ENCODE measurements at places on chromosomes 2 and 18.

- DNase-seq = no peak
These were observed 50.1 kb downstream of the CCDC74A start for GRCh38 chr2:131577812-131578211.

GRCh38 chr2:46574457-46575355 lies 95.3 kb downstream of the TMEM247 start:
- DNase-seq = no peak

- DNase-seq = peak; percentile 38
These were observed 38.3 kb downstream of the GCG start for GRCh38 chr2:162113776-162114168.

- DNase-seq = peak; percentile 36
These were observed 466.0 kb downstream of the PTH2R start for GRCh38 chr2:208872591-208872990.

DNA sequence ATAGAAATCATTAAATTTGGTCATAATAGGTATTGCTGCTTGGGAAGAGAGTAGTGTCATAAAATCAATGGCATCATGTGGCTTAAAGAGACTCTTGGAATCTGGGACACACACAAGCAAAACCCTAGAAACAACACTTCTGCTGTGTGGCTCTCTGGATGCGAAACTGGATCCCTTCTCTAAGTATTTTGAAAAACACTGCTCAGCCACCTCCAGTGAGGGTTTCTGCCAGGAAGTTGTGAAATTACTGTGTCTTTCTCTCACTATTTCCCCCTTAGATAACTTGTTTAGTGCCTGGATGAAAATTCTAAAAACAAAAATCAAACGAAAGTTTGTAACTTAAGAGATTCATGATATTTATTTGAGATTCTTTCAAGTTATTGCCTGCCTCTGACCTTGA lies 163.8 kb downstream of the RHBDD1 start:
- DNase-seq = no peak

DNA sequence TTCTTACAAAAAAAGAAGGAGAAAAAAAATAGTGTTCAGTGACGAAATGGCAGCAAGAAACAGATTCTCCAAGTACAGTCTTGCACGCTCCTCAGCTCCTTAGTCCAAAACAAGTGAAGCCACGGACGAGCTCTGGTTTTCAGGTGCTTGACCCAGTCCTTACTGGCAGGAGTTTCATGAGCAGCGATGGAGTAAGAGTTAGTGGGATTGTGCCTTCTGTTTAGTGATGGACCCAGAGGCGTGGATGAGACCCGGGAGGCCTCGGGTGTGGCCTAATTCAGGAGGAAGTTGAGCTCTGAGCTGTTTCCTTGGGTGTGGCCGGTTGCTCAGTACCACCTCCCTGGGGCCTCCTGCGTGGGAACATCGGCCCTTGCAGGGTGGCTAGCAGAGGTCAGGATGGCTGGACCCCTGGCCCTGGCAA lies 52.0 kb downstream of the KIF5C start:
- DNase-seq = no peak

GRCh38 chr18:64372850-64373249 lies 224.0 kb upstream of the LINC00305 start:
- no peak for DNase-seq

GRCh38 chr18:63979409-63979920 lies 9.6 kb downstream of the SERPINB8 start:
- peak; percentile 36 for DNase-seq

DNA sequence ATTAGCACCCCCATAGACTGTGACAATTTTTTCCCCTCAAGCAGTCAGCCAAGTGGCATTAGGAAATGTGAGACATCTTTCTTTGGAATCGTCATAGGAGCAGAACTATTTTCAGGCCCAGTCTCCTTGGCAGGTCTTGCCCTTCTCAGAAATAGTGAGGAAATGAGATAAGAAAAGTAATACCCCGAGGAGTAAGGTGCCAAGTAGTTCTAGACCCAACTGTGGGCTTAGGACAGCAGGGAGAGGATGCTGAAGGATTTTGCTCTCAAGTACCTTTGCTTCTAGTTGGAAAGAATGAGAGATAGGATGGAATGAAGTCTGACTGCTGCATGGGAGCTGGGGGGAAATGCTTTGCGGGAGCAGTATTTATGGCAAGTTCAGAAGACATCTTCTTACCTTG lies 31.8 kb downstream of the PRKCE start:
- no peak for DNase-seq

DNA sequence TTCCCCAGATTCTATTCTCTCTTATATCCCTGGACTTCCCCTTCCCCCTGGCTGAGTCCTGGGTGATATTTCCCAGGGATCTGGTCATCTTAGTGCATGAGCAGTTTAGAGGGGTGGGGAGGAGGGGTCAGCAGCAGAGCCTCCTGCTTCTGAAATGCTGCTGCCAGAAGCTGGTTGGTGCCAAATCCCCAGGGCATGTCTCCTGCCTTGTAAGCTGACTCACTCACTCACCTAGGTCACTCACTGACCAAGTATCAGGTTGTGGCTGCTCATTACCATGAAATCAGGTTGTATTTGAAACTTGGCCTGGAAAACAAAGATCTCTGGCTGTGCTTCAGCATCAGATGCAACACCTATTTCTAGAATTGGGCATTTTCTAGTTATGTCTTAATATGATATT lies 14.3 kb downstream of the GPR39 start:
- peak; percentile 58 for DNase-seq

GRCh38 chr2:219634171-219634940 lies 6.9 kb downstream of the SLC4A3 start:
- no peak for DNase-seq

GRCh38 chr2:85410584-85411404 lies 628 bp upstream of the CAPG start:
- peak; percentile 62 for DNase-seq

DNA sequence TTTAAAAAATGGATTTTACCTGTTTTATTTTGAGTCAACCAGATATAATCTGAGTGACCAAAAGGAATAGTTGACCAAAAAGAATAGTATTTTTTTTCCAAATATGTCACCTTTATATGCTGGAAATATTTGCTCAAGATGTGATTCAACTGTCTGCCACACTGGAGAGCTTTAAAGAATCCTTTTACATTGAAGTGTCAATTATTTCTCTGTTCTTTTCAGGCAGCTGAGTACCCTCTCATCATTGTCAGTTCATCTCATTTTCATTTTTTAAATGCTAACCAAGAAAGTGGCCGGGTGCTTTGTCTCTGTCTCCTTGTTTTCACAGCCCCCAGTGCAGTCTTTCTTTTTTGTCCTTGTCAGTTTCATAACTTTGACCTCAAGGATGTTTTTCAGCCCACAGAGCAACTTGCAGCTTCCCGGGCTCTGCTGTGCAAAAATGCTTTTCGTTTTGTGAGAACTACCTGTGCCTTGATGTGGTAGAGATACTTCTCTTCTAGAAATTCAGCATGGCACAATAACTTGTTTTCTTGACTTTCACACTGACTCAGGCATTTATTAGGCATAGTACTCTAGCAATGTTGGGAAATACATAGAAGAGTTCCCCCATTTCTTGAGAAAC lies 23.4 kb upstream of the CERS6 start:
- no peak for DNase-seq

GRCh38 chr2:44672431-44672830 lies 269.1 kb upstream of the SIX3 start:
- no peak for DNase-seq

DNA sequence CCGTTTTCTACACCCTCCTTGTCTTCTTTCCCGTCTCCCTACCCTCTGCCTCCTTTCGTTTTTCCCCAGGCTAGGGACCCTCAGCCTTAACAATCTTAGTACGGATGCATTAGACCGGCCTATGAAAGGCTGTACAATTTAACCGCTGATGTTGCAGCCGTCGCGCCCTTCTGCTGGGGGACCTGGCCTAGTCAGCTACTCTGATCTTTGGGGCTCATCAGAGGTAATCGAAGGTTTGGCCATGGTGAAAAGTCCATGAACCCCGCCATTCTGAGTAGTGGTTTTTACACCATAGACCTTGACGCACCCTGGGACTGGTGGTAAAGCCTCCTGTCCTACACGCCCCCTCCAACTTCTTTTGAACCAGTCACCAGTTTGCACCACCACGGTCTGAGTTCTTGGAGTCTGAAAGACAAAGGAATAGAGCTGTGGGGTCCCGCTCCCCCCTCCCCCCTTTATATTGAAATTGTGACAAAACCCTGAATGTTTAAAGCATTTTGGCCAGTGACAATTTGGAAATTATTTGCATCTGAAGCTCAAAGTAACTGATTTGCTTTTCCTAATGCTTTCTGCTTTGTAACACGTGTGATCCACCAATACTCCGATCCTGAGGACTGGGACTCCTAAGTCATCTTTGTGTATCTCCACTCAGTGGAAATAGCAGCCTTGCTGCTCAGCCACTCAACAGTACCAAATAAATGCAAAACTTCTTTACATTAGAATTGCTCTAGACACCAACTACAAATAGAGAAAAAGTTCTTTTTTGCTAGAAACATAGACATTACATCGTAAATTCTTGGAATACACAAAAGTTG lies 642 bp upstream of the SRSF7 start:
- DNase-seq = no peak

GRCh38 chr2:102208774-102209173 lies 22.0 kb downstream of the IL1RL2 start:
- DNase-seq = no peak

DNA sequence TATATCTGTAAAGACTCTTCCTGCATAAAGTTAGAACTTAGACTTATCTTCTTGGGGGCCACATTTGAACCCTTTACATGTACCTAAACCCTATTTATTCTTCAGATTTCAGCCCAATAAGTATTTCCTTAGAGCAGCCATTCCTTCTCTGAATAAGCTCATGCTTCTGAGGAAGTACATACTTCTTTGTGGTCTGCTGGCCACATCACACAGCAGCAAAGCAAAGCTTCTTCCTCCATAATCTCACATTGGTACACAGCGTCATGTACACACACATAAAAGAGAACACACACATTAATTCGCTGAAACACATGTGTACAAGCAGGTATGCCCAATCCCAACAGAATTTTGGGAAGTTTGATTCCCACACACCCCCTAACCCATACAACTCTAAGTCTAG lies 331.0 kb downstream of the CDH2 start:
- no peak for DNase-seq

DNA sequence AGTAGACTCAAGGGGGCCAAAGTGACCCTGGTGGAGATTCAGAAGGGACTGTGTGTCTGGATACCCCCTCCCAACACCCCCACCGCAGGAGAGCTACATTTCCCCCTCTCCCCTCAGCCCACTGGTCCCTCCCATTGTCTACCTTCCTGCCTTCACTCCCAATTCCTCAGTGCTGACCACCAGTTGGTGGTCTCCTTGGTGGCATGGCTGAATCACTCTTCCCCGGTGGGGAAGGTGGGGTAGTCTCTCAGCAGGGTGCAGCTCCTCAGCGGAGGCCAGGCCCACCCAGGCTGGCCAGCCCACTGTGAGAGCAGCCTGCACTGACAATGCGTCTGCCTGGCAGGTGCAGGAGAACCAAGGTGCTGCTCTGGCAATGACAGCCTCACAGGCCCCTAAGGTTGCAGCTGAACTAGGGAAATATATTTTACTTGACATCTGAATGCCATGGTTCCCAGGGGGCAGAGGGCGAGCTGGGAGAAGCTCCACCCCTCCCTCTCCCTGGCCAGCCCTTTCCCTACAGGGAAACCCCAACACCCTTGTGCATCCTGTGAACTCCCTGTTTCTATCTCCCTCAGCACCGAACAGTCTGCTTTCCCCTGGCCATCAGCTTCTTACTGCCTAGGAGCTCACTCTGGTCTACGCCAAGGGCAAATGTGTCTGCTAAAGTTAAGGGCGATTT lies 62.6 kb upstream of the PAX8 start:
- no peak for DNase-seq

GRCh38 chr2:38690499-38691420 lies 24.8 kb downstream of the GALM start:
- DNase-seq = peak; percentile 94

DNA sequence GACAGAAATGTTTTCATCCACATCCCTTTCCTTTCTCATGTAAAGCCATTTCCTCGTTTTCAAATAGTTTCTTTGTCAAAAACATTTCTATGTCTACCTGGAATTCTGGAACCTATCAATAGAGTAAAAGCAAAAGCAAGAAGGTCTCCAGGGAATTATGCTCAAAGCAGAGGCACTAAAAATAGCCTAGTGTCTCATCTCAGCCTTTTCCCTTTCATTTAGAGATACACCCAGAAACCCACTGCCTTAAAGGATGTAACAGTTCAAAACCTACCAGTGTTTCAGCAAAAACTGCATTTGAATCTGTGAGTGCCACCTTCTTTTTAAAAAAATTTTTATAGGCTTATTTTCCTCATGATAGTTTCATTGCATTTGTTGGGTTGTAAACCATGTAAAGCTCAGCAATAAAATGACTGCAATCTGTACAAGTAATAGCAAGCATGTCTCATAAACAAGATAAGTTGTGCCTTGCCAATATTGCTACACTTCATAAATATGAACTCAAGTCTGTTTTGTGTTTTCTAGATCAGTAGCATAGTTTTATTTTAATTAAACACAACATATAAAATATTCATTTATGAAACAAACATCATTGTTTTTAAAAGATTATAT lies 927.3 kb upstream of the ACVR2A start:
- DNase-seq = no peak

DNA sequence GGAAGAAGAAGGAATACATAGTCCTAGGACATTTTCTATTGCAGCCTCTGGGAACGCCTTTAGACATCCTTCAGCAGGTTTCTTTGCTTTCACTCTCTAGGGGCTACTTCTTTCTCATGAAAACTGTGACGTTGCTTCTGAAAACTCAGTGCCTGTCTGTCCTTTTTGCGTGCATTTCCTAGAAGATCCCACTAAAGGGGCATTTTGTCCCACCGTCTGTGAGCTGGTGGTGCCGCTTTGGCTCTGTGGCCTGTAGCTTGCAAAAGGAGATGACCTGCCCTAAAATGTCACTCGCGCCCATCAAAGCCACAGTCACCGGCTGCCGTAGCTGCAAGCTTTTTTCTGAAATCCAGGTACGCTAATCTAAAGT lies 579 bp downstream of the STAT4 start:
- no peak for DNase-seq

- DNase-seq = no peak
These were observed 9.0 kb downstream of the CCDC68 start for GRCh38 chr18:54950221-54950620.

DNA sequence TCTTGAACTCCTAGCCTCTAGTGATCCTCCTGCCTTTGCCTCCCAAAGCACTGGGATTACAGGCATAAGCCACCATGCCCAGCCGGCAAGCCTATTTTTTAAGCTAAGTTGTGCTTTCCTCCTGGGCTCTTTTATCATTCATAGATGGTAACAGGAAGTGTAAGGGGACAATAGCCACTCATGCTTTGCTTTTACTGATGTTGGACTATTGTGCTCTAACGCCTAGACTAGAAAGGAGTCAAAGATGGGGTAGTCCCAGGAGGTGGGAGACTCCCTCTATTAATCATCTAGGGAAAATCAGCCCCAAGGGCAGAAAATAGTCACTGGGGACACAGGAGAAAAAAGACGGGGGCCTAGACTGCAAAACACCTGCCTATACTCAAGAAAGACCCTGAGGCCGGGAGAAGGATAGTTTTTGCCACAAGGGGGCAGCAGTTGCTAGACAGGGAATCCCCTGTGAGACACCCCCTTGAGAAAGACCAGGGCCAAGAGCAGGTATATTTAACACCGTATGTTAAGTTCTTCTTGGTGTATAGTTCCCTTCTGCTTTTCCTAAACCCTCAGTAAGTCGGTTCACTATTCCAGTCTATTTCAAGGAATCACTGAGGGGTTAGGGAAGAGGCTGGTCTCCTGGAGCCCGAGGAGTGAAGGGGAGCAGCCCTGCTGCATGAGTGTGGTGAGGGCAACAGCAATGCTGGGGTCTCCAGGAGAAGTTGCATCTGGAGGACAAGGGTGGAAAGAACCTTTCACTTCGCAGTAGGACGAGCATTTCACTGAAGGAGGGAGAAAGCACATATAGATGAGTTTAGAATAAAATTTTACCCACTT lies 2.1 kb upstream of the CXCR1 start:
- peak; percentile 29 for DNase-seq

- DNase-seq = no peak
These were observed 32.6 kb downstream of the DSEL start for GRCh38 chr18:67483952-67484351.

Data from RWPE1 (cell line).